ENCODE measurements at places on chromosomes 7 and 10.

DNA sequence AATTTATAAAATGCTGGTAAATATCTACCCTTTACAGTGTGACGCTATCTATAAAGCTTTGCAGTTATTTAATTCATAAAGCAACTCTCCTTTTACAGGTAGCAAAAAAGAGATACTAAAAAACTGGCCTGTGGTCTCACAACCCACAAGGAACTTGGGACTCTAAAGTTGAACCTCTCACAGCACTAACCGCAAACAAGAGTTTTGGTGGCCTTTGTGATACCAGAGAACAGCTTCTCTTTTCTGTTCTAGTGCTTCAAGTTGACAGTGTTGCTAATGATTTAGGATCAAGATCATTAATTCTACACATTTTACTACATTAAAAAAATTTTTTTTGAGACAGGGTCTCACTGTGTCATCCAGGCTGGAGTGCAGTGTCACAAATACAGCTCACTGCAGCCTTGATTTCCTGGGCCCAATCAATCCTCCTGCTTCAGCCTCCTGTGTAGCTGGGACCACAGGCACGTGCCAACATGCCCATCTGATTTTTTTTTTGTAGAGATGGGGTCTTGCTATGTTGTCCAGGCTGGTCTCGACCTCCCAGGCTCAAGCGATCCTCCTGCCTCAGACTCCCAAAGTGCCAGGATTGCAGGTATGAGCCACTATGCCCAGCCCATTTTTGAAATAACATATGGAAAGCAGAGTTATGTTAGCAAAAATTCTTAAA lies 56.0 kb upstream of the ST8SIA6 start:
- DNase-seq = no peak

- no peak for DNase-seq
Observed at GRCh38 chr7:107471292-107472070, 1.6 kb downstream of the GPR22 start.

DNA sequence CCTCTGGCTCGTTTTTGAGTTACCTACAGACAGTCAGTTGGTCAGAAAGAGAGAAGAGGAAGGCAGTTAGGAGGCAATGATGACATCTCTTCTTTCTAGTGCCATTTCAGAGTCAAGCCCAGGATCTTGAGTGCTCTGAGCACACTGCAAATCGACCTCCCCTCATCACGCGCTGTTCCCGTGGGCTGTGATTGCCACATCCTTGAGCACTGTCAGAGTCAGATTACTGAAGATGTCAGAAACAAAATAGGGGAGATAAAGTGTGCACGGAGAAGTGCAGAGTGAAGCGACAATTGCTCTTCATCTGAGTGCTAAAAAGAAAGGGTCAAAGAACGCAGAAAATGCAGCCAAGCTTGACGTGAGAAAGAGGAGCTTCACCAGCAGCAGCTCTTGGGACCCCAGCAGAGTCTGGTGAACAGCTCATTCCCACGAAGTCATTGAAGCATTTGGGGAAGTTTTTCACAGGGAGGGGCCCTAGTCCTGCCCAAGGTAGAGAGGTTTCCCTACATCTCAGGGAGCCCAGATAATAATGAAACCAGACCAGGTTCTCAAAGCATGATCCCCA lies 661.7 kb upstream of the AUTS2 start:
- DNase-seq = no peak

DNA sequence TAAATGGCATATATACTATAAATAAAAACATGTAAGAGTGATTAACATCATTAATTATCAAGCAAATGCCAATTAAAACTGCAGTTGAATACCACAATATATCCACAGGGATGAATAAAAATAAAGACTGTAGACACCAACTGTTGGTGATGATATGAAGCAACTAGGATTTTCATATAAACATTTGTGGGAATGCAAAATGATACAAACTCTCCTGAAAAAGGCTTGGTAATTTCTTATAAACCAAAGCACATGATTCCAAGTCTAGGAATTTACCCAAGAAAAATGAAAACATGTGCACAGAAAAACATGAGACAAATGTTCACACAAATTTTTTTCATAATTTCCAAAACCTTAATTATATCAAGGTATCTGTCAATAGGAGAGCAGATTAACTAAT lies 448.1 kb downstream of the ETV1 start:
- no peak for DNase-seq

- no peak for DNase-seq
Observed at GRCh38 chr10:24806262-24806661, 82.6 kb upstream of the ARHGAP21 start.

DNA sequence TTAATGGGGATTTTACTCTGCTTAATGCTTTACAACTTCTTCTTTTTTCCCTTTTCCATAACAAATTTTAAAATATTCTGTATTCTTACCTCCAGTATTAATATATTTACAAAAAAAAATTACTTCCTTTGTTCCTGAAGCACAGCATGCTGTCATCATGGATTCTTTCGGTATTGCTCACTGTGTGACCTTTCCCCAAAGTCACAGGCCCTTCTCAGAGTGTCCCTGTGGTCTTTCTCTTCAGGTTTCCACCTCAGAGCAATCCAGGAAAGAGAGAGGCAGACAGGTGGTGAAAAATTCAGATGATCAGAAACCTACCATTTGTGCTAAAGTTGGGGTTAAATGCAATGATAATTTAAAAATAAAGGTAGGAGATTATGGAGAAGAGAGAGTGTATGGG lies 13.0 kb downstream of the AOAH start:
- no peak for DNase-seq

GRCh38 chr7:156984174-156984891 lies 26.1 kb downstream of the MNX1 start:
- DNase-seq = no peak

DNA sequence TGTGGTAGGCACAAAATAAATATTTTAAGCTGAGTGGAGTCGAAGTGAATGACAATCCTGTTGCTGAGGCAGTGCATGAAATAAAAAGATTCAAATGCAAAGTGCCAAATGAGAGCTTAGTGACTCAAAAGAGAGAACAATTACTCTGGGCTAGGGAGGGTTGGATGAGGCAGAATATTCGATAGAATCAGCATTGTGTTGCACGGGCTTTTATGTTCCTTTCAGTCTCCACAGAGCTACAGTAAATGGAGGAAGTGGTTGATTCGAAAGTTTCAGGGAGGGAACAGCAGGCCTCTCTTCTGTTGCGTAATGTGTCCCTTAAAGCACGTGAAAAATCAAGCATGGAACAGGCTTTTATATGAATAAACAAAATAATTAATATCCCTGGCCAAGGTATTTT lies 599.3 kb upstream of the CELF2 start:
- DNase-seq = no peak

DNA sequence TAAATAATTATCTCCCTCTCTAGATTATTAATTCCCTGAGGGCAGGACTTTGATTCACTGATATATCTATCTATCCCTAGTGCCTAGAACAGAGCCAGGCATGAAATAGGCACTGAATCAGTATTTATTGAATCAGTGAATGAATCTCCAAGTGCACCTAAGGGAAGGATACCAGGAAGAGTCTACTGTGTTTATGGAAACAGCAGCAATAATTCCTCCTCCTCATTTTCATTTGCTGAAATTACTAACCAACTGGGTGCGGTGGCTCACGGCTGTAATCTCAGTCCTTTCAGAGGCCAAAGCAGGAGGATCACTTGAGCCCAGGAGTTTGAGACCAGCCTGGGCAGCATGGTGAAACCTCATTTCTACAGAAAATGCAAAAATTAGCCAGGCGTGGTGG lies 161.2 kb downstream of the TCF7L2 start:
- no peak for DNase-seq

DNA sequence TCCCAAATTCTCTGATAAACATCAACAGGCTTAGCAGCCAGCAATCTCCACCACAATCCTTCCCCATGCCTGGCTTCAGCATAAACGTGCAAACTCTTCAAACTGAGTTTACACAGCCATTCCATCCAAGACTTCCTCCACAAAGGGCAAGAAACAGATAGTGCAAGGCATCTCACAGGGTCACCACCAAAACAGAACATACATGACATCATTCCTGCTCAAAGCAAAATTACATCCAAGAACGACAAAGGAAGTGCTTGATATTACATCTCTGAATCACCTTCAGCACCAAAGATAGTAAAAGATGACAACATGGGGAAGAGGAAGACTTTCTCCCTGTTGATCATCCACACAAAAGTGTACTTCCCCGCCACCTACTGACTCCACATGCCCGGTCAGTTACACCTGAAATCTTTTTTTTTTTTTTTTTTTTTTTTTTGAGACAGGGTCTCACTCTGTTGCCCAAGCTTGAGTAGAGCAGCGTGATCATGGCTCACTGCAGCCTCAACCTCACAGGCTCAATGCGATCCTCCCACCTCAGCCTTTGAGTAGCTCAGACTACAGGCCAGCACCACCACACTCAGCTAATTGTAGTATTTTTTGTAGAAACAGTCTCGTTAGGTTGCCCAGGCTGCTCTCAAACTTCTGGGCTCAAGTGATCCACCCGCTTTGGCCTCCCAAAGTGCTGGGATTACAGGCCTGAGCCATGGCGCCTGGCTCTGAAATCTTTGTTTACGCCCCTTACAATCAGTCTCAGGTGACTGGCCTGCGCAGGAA lies 127.5 kb downstream of the PARD3 start:
- no peak for DNase-seq

DNA sequence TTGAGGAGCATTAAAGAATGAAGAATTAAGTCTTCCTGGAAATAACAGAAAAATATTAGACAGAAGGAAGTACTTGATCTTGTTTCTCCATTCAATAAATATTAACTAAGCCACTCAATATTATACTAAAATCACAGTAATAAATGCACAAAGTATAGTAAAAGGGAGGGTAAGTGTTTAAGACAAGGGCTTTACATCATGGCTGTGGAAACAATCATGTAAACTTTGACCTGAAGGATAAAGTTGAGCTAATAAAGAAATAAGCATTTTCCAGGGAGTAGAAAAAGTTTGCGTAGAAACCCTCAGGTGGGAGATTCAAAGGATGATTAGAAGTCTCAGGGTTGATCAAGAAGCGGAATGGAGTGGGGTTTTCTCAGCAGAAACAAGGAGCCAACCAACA lies 78.2 kb downstream of the SEMA3C start:
- DNase-seq = no peak

GRCh38 chr7:46853451-46853850 lies 728.5 kb downstream of the TNS3 start:
- no peak for DNase-seq

GRCh38 chr10:127889605-127890195 lies 3.0 kb downstream of the CLRN3 start:
- no peak for DNase-seq

DNA sequence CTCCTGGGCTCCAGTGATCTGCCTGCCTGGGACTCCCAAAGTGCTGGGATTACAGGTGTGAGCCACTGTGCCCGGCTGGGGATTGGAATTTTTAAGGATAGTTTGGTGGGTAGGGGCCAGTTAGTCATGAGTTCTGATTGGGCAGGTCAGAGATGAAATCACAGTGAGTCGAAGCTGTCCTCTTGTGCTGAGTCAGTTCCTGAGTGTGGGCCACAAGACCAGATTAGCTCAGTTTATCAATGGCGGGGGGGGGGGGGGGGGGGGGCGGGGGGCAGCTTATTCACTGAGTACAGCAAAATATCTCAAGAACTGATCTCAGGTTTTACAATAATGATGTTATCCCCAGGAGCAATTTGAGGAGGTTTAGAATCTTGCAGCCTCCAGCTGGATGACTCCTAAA lies 11.6 kb upstream of the ERCC6 start:
- no peak for DNase-seq

DNA sequence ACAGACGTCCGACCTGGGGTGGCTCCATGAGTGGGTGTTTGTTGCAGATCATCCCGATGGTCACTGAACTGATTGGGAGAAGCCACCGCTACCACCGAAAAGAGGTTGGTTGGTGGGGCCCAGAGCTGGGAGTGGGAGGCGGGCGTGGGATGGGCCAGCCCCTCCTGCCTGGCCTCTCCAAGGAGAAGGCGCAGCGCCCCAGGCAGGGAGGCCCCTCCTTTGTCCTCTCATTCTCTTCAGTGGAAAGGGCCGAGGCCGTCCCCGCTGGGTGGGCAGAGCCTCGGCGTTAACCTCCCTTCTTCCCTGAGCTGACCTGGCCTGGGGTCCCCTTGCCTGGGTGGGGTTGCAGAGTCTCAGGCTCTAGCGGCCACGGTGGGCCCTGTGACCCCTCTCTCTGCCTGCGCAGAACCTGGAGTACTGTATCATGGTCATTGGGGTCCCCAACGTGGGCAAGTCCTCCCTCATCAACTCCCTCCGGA lies 5.2 kb downstream of the MTG1 start:
- DNase-seq = no peak

GRCh38 chr7:8357536-8357935 lies 75.9 kb upstream of the NXPH1 start:
- peak; percentile 53 for DNase-seq
